Stimulated activated CD4-positive, alpha-beta T cell treated with anti-CD3 and anti-CD28 coated beads, TNF-alpha, amount 100 ng/mL, for 1 hour (primary cell): ENCODE measurements at places on chromosomes 6 and 20.

DNA sequence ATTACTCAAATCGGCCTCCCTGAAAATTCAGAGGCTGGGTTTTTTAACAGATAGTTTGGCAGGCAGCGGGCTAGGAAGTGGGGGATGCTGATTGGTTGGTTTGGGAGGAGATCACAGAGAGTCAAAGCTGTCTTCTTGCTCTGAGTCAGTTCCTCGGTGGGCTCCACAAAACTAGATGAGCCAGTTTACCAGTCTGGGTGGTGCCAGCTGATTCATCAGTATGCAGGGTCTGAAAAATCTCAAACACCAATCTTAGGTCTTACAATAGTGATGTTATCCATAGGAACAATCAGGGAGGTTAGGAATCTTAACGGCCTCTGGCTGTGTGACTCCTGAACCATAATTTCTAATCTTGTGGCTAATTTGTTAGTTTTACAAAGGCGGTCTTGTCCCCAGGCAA lies 190.7 kb downstream of the C6orf118 start:
- DNase-seq, result no peak

GRCh38 chr20:33575282-33575681 lies 85.4 kb downstream of the CBFA2T2 start:
- no peak for DNase-seq

DNA sequence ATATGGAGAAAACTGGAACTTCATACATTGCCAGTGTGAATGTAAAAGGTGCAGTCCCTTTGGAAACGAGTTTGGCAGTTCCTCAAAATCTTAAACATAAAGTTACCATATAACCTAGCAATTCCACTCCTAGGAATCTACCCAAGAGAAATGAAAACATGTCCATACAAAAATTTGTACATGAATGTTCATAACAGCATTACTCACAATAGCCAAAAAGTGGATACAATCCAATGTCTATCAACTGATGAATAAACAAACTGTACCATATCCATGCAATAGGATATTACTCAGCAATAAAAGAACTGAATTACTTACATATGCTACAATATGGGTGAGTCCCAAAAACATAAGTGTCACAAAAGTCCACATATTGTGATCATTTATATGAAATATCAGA lies 48.7 kb upstream of the ERVFRD-1 start:
- DNase-seq, result no peak

GRCh38 chr20:4320291-4320690 lies 304.9 kb upstream of the RNF24 start:
- no peak for DNase-seq

DNA sequence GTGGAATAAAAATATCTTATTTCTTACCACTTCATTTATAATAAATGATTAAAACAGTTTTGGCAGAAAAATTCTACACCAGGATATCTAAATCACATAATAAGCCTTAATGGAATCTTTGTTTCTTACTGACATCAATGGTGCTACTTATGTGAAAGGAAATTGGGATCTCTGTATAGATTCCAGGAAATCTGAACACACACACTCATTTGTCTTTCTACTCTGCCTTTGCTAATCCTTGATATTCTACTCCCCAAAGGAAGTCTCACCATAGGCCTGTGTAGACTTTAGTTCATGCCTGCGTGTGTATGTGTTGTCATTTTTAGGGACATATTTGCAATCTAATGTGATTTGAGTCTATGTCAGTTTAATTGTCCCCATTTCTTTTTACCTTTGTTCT lies 7.9 kb downstream of the ADGRB3 start:
- DNase-seq, result no peak

DNA sequence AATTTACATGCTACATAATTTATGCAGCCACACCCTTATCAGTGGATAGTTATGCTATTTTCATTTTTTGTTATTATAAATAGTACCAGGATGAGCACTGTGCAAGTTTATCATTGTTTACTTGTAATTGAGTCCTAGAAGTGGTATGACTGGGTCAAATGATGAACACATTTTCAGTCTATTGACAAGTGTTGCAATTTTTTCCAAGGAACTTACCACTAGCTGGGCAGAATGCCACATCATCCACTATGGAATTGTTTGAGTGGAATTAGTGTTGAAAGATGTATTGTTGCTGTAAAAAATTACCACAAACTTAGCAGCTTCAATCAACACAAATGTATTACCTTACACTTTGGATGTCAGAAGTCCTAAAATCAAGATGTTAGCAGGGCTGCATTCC lies 38.1 kb upstream of the OPN5 start:
- DNase-seq, result no peak

- DNase-seq, result no peak
Observed at GRCh38 chr6:98566126-98566525, 268.2 kb upstream of the POU3F2 start.

GRCh38 chr20:60812561-60812960 lies 439.5 kb upstream of the CDH4 start:
- DNase-seq, result no peak

DNA sequence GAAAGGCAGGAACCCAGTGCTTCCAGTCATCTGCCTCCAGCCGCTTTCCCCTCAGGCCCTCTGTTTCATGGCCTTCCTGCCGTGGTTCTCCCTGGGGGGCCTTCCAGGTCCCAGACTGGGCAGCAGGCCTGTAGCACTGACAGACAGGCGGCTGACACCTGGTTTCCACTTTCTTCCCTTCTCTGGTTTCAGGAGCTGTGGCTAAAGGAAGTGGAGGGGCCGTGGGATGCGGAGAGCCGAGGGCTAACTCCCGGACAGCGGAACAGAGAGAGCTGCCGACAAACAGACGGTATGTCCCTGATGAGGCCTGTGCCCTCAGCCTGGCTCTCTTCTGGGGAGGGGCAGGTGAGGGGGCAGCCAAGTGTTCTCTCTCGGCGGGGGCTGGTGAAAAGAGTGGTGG lies 12.5 kb downstream of the LRRC73 start:
- DNase-seq, result no peak

- DNase-seq, result no peak
Observed at GRCh38 chr6:105374010-105374420, 28.9 kb downstream of the PREP start.

GRCh38 chr20:49231471-49231870 lies 12.3 kb downstream of the DDX27 start:
- no peak for DNase-seq

GRCh38 chr20:19344341-19344740 lies 131.9 kb downstream of the SLC24A3 start:
- no peak for DNase-seq
